Activated CD4-positive, alpha-beta T cell treated with anti-CD3 and anti-CD28 coated beads for 36 hours (primary cell): ENCODE measurements at places on chromosomes 7 and 10. TPM values are rescaled to one million over a fixed set of nuclear protein-coding genes. Genes with fewer than 3 reads are reported as not detected.

Gene SFTPA2
- not detected for total RNA-seq

Gene DPP6
- total RNA-seq = not detected

Gene IFIT3
- total RNA-seq = 19.2 TPM

Gene MYL7
- not detected for total RNA-seq

Gene ZNF804B
- total RNA-seq = not detected

Gene CFAP46
- total RNA-seq = 0.21 TPM

Gene SFXN3
- 30.0 TPM for total RNA-seq

Gene LIPK
- total RNA-seq = not detected

Gene TMEM236
- 0.02 TPM for total RNA-seq

Gene RAMP3
- not detected for total RNA-seq
